Fibroblast of the conjunctiva (primary cell): ENCODE measurements at places on chromosomes 11 and 22.

- no peak for DNase-seq
These were observed 133.2 kb downstream of the IGLL1 start for GRCh38 chr22:23446796-23447350.

- DNase-seq: no peak
These were observed 12.6 kb downstream of the CHST1 start for GRCh38 chr11:45652781-45653180.

- DNase-seq: peak; percentile 84
These were observed 10.1 kb downstream of the SYT12 start for GRCh38 chr11:67032830-67033551.

DNA sequence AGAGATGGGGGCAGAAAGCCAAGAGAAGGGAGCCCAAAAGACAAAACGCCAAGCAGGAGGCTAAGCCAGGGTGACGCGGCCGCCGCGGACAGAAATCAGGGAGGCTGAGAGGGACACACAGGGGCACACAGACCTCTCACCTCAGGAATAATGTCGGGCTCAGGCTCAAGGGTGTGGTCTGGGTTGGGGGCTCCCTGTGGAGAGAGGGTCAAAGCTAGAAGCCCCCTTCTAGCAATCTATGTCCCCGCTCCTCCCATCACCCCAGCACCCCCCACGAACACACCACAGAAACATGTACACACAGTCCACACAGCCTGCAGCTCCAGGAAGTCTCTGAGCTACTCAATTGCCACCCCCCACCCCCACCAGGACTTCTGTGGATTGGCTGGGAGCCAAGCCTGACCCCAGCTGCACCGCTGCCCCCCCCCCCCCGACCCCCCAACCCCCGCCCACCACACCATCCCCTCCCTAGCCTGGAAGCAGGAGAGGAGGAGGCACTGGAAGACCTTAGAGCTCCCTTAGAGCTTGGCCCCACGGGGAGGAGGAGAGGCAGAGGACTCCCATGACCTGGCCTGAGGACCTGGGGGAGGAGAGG lies 6.9 kb downstream of the BCL9L start:
- no peak for DNase-seq

GRCh38 chr11:35911013-35911412 lies 32.8 kb upstream of the LDLRAD3 start:
- DNase-seq: no peak

DNA sequence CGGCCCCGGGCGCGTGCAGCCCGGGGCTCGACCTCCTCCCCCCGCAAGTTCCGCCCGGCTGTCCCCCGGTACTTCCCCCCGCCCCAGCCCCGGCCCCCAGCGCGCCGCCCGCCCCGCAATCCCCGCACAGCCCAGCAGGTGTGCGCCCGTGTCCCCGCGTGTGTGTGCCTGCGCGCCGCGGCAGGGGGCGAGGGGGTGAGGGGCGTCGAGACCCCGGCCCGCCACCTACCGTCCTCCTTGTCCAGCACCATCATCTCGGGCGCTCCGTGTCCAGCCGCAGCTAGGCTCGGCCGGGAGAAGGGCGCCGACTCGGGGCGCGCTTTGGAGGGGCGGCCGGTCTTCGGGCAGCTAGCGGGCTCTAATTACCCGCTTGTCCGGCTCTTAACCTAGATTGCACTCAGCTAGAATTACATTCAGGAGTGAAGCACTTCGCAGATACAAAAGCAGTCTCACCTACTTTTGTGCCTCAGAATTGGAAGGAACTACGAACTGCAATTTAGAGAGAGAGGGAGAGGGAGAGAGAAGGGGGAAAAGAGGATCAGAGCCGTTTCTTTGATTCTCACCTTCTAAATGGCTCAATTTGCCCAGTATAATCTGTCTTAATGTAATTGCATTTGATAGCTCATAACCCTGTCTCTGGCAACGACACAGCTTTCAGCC lies 439 bp downstream of the LMO1 start:
- no peak for DNase-seq

DNA sequence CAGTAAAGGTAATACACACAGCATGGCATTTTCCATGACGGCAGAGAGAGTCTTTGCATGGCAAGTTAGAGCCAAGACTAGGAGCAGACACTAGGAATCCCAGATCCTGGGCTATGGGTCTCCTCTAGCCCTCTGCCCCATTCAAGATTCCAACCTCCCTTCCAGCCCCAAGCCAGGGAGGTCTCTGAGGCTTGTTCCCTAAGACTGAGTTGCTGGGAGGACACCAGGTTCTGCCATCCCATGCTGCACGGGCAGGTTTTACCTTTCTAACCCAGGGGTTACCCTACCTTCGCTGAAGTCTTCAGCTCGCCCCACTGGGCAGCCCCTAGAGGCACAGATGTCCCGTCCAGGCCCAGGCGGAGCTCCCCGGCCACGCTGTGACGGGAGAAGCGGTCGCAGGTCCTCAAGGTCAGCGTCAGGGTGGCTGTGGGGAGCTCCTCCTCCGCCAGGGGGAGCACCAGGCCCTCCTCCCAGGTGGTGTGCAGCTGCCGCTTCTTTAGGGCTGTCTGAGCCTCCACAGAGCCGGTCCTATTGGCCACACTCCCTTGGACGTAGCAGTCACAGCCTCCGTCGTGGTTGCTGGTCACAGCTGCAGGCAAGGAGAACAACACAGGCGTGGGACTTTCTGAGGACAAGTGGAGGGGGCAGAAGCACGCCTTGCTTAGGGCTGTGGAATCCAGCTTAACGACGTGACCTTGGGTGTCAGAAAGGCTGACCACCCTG lies 33.8 kb downstream of the SYT13 start:
- no peak for DNase-seq

- no peak for DNase-seq
These were observed 23.5 kb upstream of the P2RY6 start for GRCh38 chr11:73248526-73249185.

DNA sequence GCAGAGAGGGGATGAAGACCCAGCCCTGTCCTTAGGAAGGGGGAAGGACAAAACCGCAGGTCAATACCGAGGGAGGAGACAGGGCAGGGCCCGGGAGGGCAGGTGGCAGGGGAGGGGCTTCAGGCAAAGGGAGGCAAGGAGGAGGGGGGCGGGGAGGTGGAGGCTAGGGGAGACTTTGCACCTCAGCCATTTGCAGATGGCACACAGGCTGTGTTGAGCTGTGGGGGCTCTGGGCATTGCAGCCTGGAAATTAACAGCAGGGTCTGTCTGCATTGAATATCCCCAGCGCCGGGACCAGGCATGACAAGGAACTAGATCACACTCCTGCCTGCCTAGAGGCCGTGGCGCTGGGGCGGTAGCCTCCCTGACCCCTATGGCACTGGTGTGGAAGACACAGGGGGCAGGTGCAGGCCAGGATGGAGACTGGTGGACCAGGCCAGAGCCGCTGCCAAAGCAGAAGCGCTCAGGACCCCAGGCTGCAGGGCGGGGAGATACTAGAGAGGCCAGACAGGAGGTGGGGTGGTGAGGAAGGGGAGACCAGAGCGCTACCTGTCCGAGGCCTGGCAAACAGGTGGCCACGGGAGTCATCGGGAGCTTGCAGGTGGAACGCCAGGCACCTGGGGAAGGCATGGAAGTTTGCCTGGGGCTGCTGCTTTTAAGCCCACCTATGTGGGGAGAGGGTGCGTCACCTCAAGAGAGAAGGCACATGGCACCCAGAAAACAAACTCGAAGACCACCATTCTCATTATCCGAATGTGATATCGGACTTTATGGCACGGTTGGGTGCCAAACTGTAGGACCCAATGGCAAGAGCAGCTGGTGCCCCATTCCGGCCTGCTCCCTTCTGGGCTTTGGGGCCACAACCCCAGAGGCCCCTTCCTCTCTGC lies 11.5 kb downstream of the CBX6 start:
- no peak for DNase-seq
